Activated CD4-positive, alpha-beta memory T cell treated with anti-CD3 and anti-CD28 coated beads, Interleukin-2, amount 10 ng/mL, durations not matched to agents 7 days and 5 days (primary cell): ENCODE measurements at places on chromosomes 3 and 15. TPM values are rescaled to one million over a fixed set of nuclear protein-coding genes. Genes with fewer than 3 reads are reported as not detected.
A peak's percentile ranks its signal among the peaks of the same experiment; 100 is the strongest.

- DNase-seq, result no peak
Observed at GRCh38 chr3:194718079-194718478, 32.4 kb downstream of the FAM43A start.

DNA sequence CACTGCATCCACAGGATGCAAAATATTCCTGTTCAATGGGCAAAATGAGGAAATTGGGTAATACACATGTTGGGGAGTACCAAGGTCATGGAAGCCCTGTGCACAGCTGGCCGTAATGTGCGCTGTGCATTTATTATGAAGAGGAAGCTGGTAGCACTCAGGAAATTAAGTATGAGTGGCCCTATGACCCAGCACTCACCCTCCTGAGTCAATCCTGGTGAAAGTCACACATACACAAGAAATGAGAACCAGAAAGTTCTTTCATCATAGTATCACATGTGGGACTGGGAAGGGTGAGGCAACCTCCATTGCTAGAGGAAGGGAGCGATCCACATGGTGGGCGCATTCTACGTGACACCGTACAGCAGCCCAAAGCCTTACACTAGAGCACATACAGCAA lies 11.4 kb upstream of the PRR20G start:
- no peak for DNase-seq

DNA sequence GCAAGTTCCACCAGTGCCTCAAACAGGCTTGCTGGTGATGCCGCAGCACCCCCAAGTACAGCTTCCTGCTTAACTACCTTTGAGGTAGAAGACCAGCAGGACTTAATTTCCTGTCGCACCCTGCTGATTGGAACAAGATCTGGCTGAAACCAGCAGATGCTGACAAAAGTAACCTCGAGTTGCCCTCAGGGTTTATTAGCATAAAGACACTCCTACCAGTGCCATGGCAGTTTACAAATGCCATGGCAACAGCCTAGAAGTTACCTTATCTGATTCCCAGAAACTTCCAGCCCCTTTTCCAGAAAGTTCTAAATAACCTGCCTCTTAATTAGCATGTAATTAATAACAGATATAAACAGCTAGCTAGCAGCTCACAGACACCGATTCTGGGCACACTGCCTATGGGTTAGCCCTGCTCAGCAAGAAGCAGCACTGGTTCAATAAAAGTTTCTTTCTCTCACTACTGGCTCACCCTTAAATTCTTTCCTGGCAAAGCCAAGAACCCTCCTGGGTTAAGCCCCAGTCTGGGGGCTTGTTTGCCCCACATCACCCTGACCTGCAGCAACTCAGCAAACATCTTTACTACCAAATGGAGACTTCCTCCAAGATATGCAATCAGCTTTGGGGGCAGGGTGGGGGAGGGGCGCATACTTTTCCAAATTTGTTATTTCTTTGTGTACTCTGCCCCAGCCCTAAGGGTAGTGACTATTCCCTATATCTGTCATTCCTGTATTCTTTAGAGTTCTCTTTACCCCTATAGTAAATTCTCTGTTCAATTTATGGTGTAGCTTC lies 54.2 kb downstream of the MAP4 start:
- peak; percentile 59 for DNase-seq

The GPR15 gene
- total RNA-seq, result 111 TPM

The ABCC5 gene
- total RNA-seq, result 25.3 TPM

The GOLGA6D gene
- not detected for total RNA-seq

The FHIT gene
- total RNA-seq, result 9.7 TPM
